ENCODE measurements at places on chromosomes 7 and 10. TPM values are rescaled to one million over a fixed set of nuclear protein-coding genes. Genes with fewer than 3 reads are reported as not detected.

The MLXIPL gene
- total RNA-seq: not detected

The OR6B1 gene
- not detected for total RNA-seq

The ANLN gene
- 57.5 TPM for total RNA-seq

The FFAR4 gene
- total RNA-seq: not detected

The HECW1 gene
- total RNA-seq: 4.8 TPM

The STAMBPL1 gene
- total RNA-seq: 22.4 TPM

The PROSER2 gene
- total RNA-seq: 1.4 TPM

The DENND2A gene
- 2.4 TPM for total RNA-seq

The ZNF485 gene
- 1.5 TPM for total RNA-seq

The TMEM139 gene
- not detected for total RNA-seq

The EN2 gene
- total RNA-seq: not detected

The MNX1 gene
- total RNA-seq: not detected

The GPR26 gene
- total RNA-seq: not detected

The PTF1A gene
- total RNA-seq: not detected

The CYP3A5 gene
- total RNA-seq: not detected

The EVX1 gene
- total RNA-seq: not detected

The CCDC146 gene
- 0.89 TPM for total RNA-seq

The ZNF655 gene
- 54.6 TPM for total RNA-seq

GRCh38 chr10:48439031-48439430, 132.6 kb downstream of the MAPK8 start:
- peak; percentile 79 for DNase-seq

- DNase-seq: no peak
Observed at GRCh38 chr7:103875718-103876117, 113.7 kb downstream of the RELN start.

GRCh38 chr10:88228130-88228529, 355.0 kb downstream of the RNLS start:
- DNase-seq: no peak

GRCh38 chr10:110681023-110681681, 37.0 kb downstream of the RBM20 start:
- peak; percentile 30 for DNase-seq

DNA sequence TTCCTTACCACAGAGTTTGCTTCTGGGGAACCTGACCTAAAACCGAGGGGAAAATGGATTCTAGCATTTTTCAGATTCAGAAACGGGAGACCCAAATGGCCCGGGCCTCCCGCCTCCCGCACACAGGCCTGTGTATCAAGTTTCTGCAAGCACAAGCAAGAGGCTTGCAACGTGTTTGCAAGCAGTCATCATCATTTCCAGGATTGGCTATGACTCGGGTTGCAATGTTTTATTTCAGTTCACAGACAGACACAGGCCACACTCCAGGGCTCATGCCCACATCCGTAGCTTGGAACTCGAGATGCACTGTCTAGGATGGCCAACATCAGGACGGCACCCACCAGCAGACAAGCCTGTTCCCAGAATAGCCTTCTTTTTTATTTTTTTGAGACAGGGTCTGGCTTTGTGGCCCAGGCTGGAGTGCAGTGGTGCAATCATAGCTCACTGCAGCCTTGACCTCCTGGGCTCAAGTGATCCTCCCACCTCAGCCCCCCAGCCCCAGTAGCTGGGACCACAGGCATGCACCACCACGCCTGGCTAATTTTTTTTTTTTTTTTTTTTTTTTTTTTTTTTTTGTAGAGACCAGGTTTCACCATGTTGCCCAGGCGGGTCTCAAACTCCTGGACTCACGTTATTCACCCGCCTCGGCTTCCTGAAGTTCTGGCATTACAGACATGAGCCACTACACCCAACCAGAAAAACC, 68.1 kb upstream of the FOXK1 start:
- DNase-seq: peak; percentile 82

DNA sequence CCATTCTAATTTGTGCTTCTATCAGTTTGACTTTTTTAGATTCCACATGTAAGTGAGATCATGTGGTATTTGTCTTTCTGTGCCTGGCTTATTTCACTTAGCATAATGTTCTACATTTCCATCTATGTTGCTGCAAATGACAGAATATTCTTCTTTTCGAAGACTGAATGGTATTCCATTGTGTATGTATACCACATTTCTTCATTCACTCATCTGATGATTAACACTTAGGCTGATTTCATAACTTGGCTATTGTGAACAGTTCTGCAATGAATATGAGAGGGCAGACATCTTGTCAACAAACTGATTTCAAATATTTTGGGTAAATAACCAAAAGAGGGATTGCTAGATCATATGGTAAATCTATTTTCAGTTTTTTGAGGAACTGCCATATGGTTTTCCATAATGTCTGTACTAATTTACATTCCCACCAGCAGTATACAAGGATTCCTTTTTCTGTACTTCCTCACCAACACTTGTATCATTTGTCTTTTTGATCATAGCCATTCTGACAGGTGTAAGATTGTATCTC, 52.9 kb downstream of the ZNF22 start:
- DNase-seq: no peak

DNA sequence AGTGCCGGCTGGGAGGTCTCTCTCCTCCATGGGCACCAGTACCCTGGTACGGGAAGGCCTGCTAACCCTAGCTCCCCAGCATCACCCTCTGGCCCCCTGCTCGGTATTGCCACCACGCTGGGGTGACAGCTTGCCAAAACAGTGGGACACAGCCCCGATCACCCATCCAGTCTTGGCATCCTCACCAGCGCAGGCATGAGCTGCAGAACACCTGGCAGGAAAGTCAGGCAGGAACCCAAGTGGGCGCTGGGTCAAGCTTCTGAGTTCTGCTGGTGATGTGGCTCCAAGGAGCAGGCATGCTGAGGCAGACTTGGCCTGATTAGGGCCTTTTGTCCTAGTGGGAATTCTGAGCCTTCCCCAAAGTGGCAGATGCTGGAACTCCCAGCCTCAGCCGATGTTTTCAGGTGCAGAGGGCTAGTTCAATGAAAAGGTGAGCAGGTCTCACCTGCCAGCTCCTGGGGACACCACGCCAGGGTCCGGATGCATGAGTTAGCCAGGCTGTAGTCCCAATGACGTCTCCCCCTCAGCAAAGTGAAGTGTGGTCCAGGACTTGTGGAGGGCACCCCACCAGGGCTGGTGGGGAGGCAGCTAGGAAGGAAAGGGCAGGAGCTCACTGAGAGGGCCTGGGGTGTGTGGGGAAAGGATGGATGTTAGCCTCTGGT, 8.5 kb upstream of the ZNF22 start:
- no peak for DNase-seq

GRCh38 chr7:159210581-159211235, 66.0 kb upstream of the VIPR2 start:
- no peak for DNase-seq

GRCh38 chr10:89346405-89347254, 18.8 kb downstream of the IFIT3 start:
- DNase-seq: peak; percentile 57

DNA sequence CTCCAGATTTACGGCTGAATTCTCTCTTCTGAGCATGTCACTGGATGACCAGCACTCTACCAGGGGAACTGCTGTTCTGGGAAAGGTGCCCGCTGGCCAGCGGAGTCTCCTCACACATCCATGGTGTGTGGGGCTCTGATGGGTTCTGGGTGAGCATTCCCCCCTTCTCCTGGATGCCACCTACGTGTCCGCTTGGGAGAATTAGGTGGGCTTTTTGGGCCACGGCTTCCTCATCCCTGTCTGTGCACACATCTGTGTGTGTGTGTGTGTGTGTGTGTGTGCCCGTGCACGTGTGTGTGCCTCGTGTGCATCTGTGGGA, 163.0 kb downstream of the DNAJB6 start:
- DNase-seq: no peak

DNA sequence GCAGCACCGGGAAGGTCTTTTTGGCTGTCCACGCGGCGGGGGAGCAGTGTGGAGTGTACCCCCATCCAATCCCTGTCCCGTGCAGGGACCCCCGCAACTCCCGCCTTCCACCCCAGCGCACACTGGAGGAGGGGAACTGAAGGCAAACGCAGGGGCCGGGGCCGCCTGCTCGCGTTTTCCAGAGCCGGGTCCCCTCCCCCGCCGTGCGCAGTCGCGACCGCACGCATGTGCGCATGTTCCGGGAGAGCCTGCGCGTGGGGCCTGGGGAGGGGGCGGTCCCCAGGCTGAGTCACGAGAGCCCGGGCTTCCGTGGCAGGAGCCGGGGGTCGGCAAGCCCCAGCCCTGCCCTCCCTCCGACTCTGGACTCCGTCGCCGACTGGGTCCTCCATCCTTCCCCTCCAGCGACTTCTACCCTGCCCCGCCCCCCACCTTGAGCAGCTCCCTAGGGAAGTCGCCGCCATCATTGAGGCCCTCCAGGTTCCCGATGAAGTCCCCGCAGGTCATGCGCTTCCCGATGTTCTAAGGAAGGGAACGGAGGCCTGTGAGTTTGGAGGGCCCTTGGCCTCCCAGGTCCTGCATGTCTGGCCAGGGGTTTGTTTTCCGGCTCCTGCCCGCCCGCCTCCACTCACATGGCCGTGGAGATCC, 8.0 kb downstream of the PSD start:
- DNase-seq: peak; percentile 31

GRCh38 chr7:43602256-43602655, 19.3 kb downstream of the STK17A start:
- peak; percentile 26 for DNase-seq

DNA sequence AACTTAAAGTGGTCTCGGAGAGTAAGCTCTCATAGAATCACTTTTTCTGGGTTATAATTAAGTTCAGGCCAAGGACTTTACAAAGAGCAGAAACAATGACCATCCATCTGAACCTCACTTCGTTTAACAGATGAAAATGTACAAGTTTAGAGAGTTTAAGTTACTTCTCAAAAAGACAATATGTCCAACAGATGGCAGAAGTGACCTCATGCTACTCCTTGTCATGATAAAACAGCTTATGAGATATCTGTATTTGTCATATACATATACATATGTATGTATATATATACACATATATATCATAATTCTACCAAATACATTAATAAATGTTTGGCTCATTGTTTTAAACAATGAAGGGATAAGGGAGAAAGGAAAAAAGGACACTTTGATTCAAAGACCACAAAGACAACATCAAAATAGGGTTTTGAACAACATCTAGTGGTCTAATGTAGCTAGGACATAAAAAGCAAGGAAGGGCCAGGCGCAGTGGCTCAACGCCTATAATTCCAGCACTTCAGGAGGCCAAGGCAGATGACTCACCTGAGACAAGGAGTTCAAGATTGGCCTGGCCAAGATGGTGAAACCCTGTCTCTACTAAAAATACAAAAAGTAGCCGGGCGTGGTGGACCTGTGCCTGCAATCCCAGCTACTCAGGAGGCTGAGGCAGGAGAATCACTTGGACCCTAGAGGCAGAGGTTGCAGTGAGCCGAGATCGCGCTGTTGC, 17.8 kb downstream of the NAPEPLD start:
- DNase-seq: peak; percentile 1

GRCh38 chr10:49632406-49633317, 18.8 kb downstream of the CHAT start:
- DNase-seq: peak; percentile 27

DNA sequence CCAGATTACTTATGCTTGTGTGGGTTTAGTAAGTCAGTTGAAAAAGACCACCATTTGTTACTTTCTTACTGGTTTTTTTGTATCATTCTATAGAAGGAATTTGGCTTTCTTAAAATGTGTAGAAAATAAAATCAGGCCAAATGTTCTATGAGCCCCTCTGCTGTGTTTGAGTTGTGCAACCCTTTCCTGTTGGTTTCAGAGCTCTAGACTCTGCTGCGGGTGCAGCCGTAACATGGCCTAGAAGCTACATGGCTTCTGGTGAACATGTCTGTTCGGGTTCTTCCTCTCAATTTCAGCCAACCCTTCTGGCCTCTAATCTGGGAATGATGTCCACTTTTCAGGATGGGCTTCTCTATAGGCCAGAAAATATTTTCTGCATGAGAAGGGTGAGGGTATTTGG, 56.6 kb upstream of the RAB18 start:
- DNase-seq: no peak

GRCh38 chr10:78212060-78212785, 178.6 kb downstream of the RPS24 start:
- DNase-seq: peak; percentile 35

- peak; percentile 35 for DNase-seq
Observed at GRCh38 chr10:56346845-56347415, 14.1 kb downstream of the ZWINT start.

- no peak for DNase-seq
Observed at GRCh38 chr7:149287622-149288021, 25.6 kb downstream of the ZNF783 start.

- DNase-seq: no peak
Observed at GRCh38 chr7:1041551-1042491, 2.5 kb upstream of the GPR146 start.

- DNase-seq: peak; percentile 9
Observed at GRCh38 chr7:12727455-12728191, 40.2 kb downstream of the ARL4A start.

- no peak for DNase-seq
Observed at GRCh38 chr7:36971515-36972139, 247.3 kb upstream of the AOAH start.

- DNase-seq: peak; percentile 79
Observed at GRCh38 chr7:23471106-23471859, 992 bp upstream of the IGF2BP3 start.

GRCh38 chr10:14751921-14752320, 22.8 kb downstream of the FAM107B start:
- DNase-seq: peak; percentile 48

DNA sequence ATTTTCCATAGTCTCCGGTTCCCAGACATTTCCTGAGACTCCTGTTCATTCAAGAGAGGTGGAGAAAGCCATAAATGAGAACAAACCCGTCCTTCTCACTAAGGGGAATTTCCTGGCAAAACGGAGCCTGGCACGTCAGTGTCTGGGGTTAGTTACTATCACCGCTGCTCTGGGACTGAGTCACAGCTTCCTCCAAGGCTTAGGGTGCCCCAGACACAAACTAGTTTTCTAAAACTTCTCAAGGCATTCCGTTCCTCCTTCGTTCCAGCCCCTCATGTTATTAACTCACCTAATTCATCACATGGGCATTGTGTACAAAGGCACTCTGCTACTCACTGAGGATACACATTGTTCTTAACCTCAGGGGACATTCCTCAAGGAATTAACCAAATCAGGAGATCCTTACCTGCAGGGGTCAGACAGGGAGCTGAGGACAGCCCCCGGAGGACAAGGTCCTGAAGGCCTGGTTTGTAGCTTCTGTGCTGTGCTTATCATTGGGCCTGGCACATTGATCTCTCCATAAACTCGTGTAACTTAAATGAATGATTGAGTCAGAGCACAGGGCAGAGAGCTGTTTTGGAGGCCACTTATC, 103.0 kb upstream of the KLF6 start:
- DNase-seq: peak; percentile 97
